Daoy (cell line): ENCODE measurements at places on chromosomes 1 and 21. TPM values are rescaled to one million over a fixed set of nuclear protein-coding genes. Genes with fewer than 3 reads are reported as not detected.

DNA sequence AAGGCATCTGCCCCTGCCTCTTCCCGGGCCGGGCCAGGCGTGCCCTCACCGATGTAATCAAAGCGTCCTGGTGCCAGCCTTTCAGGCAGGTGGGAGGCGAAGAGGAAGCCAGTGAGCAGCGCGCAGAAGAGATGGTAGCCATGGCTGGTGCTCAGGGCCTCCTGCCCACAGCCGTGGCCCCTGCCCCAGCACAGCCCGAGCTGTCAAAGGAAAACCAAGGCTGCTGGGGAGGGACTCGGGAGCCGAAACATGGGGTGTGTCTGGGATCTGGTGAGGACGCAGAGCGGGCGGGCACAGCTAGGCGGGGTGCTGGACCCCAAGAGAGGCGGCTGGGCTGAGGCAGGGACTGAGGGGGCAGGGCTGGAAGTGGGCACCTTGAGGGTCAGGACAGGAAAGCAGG is 2.7 kb downstream of the BGLAP start:
- no peak for DNase-seq

- no peak for DNase-seq
Observed at GRCh38 chr1:17916702-17917101, 161.6 kb downstream of the ACTL8 start.

GRCh38 chr1:17441265-17441992 is 2.0 kb upstream of the RCC2 start:
- DNase-seq, result no peak

TNNT2 gene
- total RNA-seq, result not detected in 2 replicates

FCER1G gene
- 1.5 TPM in 1 of 2 replicates, not detected in the other for total RNA-seq

GRCh38 chr1:172351346-172351745 is 69.1 kb upstream of the C1orf105 start:
- no peak for DNase-seq

DNA sequence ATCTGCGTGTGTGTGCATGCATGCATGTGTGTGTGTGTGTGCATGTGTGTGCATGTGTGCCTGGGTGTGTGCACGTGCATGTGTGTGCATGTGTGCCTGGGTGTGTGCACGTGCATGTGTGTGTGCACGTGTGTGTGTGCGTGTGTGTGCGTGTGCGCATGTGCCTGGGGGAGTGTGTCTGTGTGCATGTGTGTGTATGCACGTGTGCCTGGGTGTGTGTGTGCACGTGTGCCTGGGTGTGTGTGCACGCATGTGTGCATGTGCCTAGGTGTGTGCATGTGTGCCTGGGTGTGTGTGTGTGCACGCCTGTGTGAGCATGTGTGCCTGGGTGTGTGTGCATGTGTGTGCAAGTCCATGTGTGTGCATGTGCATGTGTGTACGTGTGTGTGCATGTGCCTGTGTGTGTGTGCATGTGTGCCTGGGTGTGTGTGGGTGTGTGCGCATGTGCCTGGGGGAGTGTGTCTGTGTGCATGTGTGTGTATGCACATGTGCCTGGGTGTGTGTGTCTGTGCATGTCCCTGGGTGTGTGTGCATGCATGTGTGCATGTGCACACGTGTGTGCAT is 29.3 kb upstream of the COL6A2 start:
- DNase-seq, result no peak

DNA sequence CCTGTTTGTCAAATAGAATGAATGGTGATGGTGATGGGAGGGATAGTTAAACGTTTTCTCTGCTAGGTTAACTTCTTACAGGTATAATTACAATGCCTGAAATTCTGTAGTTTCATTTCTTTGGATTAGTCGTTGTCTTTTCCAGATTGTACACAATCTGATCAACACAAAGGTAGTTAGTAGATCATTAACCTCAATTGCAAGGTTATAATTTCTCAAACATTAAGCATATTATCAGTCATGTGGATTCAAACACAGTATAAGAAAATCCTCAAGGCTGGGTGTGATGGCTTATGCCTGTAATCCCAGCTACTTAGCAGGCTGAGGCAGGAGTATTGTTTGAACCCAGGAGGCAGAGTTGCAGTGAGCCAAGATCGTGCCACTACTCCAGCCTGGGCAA is 20.6 kb downstream of the SYNC start:
- no peak for DNase-seq

DNA sequence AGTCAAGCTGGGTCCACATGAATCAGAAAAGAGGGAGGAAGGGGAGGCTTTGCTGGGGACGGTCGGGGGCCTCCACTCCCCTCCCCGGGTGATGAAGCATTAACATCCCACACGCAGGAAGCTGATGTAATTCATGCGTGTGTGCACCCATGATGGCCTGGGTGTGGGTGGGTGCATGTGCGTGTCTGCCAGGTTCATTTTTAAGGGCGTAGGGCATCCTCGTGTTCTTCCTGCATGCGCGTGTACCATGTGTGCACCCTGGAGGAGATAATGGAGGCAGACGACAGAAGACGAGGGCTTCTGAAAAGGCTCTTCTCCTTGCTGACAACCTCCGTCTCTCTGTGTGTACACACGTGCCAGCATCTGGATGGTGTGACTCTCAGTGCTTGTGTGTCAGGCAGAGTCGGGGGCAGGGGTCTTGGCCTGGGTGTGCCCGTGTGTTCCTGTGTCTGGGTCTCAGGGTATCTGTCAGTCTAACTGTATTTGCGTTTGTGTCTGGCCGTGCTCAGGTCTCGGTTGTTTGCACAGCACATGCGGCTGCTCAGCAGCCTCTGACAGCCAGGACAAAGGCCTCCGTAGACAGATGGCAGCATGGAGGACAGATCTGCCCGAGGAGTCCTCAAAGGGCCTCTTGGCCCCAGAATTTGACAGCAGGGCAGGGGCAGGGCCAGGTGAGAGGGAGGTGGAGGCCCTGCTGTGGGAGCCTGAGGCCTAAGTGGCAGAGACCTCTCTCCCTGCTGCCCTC is 2.4 kb downstream of the RAP1GAP start:
- DNase-seq, result no peak

DNA sequence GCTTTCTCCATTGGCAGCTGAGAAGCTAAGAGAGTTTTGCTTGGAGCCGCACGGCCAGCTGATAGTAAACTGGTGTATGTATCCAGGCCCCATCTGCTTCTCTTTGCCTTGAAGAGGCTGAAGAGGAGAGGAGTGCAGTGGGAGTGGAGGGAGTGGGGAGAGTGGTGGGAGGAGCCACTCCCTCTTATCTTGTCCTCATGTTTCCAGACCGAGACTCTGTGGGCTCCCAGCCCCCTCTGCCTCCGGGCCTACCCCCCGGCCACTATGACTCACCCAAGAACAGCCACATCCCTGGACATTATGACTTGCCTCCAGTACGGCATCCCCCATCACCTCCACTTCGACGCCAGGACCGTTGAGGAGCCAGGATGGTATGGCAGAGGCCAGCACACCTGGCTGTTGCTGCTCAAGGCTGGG is 6.0 kb upstream of the LRRC71 start:
- DNase-seq, result peak; percentile 56

ITLN2 gene
- total RNA-seq, result not detected in 2 replicates

DNA sequence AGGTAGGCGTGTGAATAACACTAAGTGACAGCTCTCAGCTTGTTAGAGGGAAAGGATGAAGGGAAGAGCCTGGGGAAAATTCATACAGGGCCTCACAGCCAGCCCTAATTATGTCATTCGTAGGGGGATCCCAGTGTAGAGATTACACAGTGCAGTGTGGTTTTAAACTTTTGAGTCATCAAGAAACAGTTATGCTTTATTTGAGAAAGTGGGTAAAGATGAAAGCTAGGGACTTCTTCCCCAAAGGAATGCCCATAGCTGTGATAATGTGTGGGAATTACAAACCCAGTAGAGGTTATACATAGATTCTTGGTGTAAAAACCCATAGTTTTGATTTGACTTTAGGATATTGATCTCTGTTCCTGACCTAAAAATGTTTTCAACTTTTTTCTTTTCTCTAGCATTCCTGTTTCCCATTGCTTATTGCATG is 1.9 kb downstream of the TTF2 start:
- DNase-seq, result peak; percentile 89

DNA sequence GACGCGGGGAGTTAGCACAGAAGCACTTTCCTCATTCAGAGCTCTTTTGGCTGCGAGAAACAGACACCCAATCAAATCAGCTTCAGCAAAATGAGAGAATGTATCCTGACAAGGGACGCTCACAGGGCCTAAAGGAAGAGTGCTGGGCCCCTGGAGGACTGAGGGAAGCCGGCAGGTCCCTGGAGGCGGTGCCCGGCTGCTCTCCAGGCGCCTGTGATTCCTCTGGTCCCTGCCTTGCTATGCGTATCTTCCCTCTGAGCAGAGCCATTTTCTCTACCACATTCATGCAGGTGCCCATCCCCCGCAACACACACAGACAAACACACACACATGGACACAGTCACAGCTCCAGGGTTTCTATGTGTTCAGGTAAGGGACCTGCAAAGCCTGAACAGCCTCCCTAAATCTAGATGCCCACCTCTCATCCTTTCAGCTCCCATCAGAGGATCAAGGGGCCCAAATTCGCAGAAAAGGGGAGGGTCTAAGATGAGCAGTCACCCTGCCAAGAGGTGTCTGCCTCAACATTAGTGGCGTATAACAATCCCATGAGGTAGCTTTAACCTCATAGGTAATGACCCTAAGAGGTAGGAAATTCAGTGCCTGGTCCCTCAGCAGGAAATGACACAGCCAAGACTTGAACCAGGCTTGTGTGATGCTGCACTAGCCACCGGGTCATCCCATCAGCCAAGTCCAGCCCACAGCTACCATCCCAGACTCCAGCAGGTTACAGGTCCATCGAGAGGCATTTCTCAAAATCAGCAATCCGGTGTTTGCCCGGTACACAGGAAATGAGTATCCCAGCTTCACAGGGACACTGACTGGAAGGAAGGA is 29.0 kb downstream of the PTAFR start:
- DNase-seq, result no peak

KCND3 gene
- not detected in 2 replicates for total RNA-seq

- peak; percentile 96 for DNase-seq
Observed at GRCh38 chr1:223887747-223888418, 42.1 kb upstream of the TP53BP2 start.

DNA sequence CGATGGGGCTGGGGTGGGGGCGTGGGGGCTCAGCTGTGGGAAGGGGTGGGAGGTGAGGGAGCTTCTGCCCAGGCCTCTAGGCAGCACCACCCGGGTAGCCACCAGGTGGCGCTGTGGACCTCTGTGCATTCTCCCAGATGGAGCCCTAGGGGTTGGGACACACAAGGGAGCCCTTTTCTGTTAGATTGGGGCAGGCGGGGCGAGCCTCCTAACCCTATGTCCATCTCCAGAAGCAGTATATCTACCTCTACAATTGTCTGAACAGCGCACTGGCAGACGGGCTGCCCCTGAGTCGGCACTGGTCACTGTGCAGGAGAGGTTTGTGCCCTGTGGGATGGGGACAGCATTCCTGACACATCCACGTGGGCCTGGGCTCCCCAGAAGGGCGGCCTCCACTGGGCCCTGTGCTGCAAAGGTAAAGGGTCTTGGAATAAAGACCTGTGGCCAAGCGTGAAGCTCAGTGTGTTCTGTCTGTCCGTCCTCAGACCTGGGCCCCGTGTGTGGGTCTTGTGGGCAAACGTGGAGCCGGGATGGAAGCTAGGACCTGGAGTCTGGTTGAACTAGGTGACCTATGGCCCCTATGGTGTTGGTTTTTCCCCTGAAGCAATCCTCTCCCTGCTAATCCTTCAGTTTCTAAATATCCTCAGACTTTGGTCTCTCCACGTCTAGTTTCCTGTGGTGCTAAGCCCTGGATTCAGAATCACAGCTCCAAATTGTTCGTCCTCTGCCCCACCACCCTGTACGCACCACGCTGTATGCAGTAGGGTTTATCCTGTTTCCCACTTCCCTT is 4.4 kb upstream of the LGR6 start:
- DNase-seq, result peak; percentile 71

COL11A1 gene
- not detected in 2 replicates for total RNA-seq
